GM03348 (cell line): ENCODE measurements at places on chromosomes 2 and 18.

DNA sequence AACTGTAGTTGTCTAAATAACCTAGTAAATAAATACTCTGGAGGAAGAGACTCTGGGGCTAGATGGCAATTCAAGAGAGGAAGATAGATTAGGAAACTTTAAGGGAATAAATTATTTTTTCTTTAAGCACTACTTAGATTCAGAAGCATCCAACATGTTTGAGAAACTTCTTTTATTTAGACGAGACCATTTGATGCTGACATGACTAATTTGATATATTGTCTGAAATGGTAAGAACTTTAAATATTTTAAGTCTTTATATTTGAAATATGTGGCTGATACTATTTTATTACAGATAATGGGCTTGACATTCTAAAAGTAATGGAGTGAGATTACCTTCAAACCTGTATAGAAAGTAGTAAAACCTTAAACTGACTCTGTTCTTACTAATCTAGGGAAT is 36.4 kb downstream of the PPIG start:
- DNase-seq, result no peak

- no peak for DNase-seq
These were observed 13.5 kb downstream of the IL36B start for GRCh38 chr2:113039158-113039557.

DNA sequence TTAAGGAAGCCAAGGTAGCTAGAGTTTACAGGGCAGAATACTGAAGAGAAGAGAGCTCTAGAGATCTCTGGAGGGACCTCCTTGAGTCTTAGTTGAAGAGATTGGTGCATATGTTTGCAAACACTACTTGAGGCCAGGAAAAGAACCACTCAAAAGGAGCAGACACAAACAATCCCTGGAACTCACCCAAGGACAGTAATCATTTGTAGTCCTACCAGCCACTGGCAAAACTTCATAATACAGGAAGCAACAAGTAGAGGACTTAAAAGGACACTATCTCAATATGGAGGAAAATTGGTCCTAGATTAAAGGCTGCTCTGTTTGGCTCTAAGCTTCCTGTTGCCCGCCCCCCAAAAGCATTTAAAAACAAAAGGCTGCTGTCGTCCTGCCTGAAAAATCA is 46.9 kb upstream of the UBXN4 start:
- no peak for DNase-seq

DNA sequence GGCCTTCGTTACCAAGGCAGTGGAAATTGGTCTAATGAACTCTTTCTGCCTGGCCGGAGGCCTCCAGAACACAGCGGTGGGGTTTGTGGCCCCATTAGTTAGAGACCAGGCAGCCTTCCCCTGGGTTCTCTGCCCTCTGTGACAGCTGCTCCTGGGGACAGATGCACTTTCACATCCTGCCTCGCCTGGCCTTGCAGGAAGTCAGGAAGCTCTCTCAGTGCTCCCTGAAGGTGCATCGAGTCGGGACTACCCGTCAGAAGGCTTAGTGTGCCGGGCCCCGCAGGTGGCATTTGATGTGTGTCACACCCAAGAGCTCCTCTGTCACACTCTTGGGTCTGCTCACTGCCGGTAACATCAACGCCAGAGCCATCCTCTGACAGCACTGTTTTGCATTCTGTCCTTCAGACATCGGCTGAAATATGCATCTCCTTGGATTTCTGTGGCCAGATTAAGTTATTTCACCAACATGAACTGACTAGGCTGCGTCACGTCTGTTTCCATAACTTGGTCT is 158.3 kb downstream of the LDLRAD4 start:
- no peak for DNase-seq

GRCh38 chr2:54669677-54670484 is 53.6 kb upstream of the EML6 start:
- peak; percentile 67 for DNase-seq

DNA sequence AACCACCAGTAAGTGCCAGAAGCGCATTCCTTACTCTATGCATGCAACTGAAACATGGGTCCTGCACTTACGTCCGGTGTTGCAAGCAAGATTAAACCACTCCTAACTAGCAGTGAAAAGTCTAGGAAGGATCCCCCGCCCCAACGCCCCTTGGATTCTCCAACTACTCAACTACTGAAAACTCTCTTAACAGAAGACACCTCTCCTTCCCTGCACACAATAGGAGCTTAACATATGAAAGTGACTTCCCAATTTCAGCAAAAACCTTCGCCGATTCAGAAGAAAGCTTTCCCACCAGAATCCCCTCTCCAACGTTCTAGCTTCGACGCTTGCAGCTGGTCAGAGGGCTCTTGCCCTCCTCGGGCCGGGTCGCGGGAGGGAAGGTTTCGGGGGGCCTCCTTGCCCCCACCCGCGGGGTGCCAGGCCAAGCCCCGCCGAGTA is 578 bp downstream of the IWS1 start:
- DNase-seq, result peak; percentile 63

DNA sequence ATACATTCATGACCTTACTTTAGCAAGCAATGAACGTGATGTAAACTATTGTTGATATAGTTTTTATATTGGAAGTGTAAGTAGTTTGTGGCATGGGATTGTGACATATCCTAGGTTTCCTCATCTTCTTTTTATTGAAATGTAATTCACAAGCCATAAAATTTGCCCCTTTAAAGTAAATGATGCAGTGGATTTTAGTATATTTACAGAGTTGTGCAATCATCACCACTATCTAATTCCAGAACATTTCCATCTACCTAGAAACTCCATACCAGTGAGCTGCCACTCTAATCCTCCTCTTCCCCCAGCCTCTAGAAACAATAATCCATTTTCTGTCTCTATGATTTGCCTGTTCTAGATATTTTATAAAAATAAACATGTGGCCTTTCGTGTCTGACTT is 10.7 kb upstream of the CASP10 start:
- no peak for DNase-seq

GRCh38 chr2:166184789-166185188 is 57.0 kb upstream of the SCN1A start:
- no peak for DNase-seq

DNA sequence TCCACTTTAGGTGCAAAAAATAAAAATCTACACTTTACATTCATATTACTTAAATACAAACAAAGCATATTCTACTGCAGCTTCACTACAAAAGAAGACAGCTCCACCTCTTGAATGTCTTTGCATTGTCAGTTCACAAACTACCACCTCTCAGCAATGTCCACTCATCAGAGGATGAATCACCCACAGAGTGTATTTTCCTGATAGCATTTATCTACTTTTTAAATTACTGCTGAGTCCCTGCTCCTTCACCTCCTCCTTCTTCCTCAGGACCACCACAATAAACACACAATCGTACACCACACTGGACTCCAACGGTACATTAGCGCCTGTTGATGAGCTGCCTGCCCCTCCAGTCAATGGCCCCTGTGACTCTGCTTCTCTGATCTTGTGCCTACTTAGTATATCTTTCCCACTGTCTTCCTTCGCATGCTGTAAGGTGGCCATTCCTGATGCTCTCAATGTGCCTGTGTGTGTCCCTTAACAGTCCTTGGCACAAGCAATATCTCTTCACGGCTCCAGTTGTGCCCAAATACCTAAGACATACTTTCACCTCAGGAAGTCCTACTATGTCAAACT is 120.9 kb downstream of the DHRS9 start:
- no peak for DNase-seq
